Left lobe of liver (tissue), 2 donors: ENCODE measurements at places on chromosomes 2 and 18. TPM values are rescaled to one million over a fixed set of nuclear protein-coding genes. Genes with fewer than 3 reads are reported as not detected.

DNA sequence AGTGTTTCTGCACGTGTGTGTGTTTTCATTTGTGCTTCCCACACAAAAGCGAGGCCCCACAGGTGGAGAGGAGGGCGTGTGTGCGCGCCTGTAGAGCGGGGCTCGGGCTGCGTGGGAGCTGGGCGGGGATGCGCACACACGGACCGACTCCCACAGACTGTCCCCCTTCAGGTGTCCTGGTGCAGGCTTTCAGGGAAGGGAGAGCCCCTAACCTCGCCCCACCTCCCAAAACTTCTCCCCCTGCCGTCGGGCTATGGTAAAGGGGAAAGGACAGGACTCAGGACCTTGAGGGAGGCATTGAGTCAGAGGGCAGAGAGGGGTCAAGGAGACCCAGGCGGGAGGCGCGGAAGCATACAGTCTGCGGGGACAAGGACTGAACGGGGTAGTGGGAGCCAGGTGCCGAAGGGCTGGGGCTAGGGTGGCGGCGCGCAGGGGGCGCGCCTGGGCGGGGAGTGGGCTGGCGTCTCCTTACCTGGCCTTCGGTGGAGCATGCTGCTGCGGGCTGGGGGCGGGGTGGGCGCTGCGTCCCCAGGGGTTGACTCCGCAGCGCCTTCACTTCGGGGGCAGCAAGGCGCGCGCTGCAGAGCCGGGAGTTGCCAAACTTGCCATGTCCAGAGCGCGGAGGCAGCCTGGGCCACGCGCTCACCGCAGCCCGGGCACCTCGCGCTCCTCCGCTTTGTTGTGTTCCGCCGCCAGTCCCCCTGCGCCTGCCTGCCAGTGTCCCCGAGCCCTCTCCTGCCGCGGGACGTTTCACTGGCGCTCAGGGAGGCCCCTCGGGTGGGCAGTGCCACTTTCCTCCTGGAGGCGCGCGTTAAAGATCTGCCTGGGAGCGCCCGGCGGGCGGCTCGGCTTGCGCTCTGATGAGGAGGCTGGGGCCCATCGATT lies 302.0 kb downstream of the NCKAP5 start:
- no peak for DNase-seq

DNA sequence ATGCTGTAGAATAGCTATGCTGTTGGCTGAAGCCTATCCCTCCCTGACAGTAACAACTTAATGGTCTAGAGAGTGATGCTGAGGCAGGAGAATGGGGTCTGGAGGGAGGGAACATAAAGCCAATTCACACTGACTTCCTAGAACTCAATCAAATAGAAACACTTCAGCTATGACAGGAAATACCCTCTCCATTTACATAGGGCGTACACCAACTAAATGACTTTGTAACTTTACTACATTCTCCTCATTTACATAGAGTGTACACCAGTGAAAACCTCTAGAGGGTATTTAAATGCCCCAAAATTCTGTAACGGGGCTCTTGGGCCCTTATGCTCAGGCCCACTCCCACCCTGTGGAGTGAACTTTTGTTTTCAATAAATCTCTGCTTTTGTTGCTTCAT lies 41.5 kb downstream of the YPEL5 start:
- no peak for DNase-seq

- DNase-seq = no peak
Observed at GRCh38 chr18:60232541-60232940, 140.0 kb downstream of the MC4R start.

GRCh38 chr2:176124110-176124946 lies 1.8 kb downstream of the HOXD9 start:
- no peak for DNase-seq

- DNase-seq = no peak
Observed at GRCh38 chr2:43288417-43289305, 62.3 kb upstream of the ZFP36L2 start.

SKOR2 gene
- not detected for total RNA-seq
